HepG2 (cell line): ENCODE measurements at places on chromosomes 16 and 17. TPM values are rescaled to one million over a fixed set of nuclear protein-coding genes. Genes with fewer than 3 reads are reported as not detected.

The CHST5 gene
- 0.05 TPM in 1 of 2 replicates, not detected in the other for polyA plus RNA-seq

The LRRC46 gene
- polyA plus RNA-seq = 0.09 and 0.16 TPM in 2 replicates

The FKBP10 gene
- 543 and 573 TPM in 2 replicates for polyA plus RNA-seq

The FLYWCH2 gene
- polyA plus RNA-seq = 16.9 and 17.3 TPM in 2 replicates

The ABCC11 gene
- 1.4 and 2.2 TPM in 2 replicates for polyA plus RNA-seq
